Fibroblast of skin of back (primary cell): ENCODE measurements at places on chromosomes 1 and 21.

- DNase-seq, result no peak
Observed at GRCh38 chr1:78712467-78713051, 62.9 kb downstream of the IFI44 start.

DNA sequence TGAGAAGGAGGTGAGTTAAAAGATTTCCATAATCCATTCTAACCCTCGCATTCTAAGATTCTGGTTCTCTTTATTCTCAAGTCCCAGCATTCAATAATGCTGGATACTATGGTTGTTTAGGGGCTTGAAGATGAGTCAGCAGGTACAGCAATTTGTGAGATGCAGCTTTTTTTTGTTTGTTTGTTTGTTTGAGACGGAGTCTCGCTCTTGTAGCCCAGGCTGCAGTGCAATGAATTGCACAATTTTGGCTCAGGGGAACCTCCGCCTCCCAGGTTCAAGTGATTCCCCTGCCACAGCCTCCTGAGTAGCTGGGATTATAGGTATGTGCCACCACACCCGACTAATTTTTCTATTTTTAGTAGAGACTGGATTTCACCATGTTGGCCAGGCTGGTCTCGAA lies 23.3 kb downstream of the EIF4G3 start:
- no peak for DNase-seq

DNA sequence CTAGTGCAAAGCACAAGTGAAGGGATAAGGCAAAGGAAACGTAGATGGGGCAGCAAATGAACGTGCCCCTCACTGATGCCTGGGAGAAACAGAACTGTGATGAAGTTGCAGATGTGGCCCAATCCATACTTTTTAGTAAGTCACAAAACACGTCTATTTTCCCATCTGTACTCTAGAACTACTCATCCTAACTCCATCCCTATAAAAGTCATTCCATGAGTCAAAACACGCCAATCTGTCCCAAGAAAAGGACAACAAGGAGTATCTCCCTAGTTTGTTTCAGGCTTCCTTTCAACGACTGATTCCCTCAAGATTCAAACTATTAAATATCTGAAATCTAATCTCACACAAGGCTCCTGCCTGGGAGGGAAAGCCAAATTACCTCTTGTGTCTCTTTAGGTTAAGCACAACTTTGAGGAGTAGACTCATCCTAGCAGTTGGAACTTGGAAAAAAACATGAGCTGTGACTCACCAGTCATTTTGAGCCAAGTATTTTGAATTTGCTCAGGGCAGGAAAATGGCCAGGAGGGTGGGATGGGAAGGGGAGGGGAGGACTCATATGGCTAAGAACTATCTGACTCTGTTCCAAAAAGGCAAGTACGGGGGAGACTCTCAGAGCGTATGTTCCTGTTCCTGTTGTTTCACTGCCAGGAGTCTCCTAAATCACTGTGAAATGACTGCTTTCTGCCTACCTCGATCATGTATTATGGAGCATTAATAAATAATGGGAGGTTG lies 214.5 kb upstream of the CAMK1G start:
- DNase-seq, result peak; percentile 94

- DNase-seq, result no peak
Observed at GRCh38 chr1:202642212-202642611, 68.0 kb downstream of the SYT2 start.

- DNase-seq, result peak; percentile 51
Observed at GRCh38 chr1:110011527-110012041, 22.8 kb upstream of the STRIP1 start.

GRCh38 chr1:153763365-153764225 lies 11.6 kb upstream of the SLC27A3 start:
- DNase-seq, result no peak

DNA sequence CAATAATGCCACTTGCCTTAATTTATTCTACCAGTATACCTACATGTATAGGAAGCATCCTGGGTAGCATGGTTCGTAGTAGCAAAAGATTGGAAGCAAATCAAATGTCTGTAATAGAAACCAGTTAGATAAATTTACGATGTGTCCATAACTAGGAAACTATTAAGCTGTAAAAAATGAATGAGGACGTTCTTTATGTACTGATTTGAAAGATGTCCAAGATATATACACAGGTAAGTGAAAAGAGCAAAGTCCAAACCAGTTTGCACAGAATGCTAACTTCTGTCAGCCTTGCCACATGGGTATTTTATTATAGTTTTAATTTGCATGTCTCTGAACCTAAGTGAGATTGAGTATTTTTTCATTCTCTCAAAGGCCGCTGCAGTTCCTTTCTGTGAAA lies 251.8 kb upstream of the IRF2BP2 start:
- DNase-seq, result no peak

- peak; percentile 96 for DNase-seq
Observed at GRCh38 chr1:17239420-17239819, 9.5 kb upstream of the PADI3 start.

- DNase-seq, result no peak
Observed at GRCh38 chr1:115230281-115230680, 107.8 kb downstream of the NGF start.

- DNase-seq, result no peak
Observed at GRCh38 chr1:194929357-194929756, 1678.9 kb downstream of the KCNT2 start.

GRCh38 chr1:104028416-104029035 lies 278.8 kb downstream of the AMY1C start:
- no peak for DNase-seq

DNA sequence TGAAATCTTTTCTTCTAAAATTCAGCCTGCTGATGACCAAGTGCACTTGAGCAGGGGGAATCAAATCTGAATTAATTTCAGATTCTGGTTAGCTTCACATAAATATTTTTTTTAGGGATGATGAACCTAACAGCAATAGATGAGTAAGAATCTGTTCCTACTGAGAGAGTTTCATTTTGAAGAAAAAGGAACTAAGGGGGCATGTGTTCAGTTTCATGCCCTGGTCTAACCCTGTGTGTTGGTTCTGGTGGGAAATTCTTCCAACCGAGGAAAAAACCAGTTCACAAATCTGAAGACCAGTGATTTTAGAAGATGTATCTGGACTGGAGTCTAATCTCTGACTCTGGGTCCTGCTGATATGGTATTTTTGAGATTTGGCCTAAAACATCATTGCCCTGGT lies 13.7 kb downstream of the SELL start:
- DNase-seq, result no peak

DNA sequence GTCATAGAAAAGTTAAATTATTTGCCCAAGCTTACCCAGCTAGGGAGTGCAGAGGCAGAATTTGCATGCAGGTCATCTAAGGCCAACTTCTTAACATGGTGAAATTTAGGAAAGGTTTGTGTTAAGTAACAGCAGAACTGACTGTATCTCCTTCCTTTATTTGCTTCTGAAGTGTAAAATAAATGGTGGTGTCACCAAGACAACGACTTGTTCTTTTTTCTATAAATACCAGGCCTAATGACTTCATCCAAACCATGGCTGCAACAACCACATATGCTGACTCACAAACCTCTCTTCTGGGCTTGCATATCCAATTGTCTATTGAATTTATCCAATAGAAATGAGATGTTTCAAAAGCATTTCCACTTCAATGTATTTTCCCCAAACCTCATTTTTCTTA lies 19.1 kb downstream of the COL24A1 start:
- DNase-seq, result peak; percentile 90

DNA sequence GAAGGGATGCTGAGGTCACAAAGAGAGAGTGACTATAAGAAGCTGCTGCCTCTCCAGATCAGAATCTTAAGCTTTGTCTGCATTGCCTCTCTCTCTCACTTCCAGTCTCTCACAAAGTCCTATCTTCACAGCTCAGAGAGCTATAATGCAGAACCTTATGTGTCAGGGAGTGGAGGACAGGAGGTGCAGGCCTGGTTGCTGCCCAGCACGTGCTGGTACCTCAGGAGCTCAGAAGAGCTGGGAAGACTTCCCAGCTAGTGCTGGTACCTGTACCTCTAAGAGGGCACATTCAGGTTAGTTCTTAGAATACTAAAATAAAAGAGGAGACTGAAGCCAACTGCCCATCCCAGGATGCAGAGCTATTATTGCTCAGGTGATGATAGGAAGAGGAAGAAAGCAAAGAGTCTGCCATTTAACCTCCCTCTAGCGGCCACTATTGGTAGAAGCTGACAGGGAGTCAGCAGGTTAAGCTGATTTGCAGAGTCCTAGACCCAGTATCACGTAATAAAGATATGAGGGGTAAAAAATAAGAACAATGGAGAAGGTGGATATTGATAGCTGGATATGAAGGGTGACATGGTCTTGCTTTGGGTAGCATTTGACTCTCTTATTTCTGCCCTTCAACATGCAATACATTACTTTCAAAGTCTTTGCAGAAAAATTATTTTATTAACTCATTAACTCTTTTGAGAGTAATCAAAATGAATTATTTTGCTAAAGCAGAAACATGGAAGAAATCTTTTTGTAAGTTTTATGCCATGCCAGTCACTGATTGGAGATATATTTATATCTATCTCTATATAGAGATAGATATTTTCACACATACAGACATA lies 138.1 kb upstream of the HMCN1 start:
- peak; percentile 42 for DNase-seq

DNA sequence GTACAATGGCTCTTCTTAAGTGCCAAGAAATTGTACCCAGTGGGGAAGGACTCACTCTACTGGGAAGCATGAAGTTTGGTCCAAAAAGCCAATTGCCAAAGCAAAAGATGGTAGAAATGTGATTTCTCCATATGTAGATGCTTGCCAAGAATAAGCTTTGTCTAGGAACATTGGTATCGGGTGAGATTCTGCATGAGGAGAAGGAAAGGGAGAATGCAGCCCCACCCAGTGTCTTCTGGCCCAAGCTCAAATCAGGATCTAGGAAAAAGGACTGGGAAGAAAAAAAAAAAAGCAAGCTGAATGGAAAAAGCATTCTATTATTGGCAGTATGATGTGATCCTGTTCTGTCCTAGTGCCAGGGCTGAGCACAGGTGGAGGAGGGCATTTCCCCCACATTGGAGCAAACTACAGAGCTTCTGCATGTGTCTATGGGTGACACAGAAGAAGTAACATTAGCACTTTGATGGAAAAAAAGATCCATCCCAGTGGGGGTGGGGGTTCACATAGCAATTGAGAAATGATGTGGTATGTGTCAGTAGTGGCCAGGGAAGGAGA lies 226.6 kb downstream of the KCNH1 start:
- DNase-seq, result no peak

GRCh38 chr1:38371505-38371844 lies 324.9 kb upstream of the POU3F1 start:
- DNase-seq, result peak; percentile 9

DNA sequence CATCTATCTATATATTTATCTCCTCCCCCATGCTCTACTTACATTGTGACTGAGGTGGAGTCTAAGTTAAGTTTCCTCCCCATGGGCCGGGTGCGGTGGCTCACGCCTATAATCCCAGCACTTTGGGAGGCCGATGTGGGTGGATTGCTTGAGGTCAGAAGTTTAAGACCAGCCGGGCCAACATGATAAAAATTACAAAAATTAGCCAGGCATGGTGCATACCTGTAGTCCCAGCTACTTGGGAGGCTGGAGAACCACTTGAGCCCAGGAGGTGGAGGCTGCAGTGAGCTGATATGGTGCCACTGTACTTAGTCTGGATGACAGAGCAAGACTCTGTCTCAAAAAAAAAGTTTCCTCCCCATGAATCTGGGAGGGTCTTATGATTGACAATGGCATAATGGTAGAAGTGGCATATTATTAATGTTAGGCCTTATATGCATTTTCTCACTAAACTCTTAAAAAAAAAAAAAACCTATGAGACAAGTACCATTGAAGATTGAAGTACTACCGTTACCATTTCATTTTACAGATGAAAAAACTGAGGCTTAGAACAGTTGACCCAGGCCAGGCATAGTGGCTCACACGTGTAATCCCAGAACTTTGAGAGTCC lies 11.2 kb downstream of the F11R start:
- DNase-seq, result no peak

- DNase-seq, result no peak
Observed at GRCh38 chr21:45872471-45872870, 109.1 kb upstream of the COL6A1 start.
